ENCODE measurements at places on chromosomes 11 and 22.

- DNase-seq: no peak
These were observed 12.7 kb downstream of the RBFOX2 start for GRCh38 chr22:36015811-36016529.

- DNase-seq: no peak
These were observed 16.3 kb upstream of the GPR83 start for GRCh38 chr11:94417386-94417987.

DNA sequence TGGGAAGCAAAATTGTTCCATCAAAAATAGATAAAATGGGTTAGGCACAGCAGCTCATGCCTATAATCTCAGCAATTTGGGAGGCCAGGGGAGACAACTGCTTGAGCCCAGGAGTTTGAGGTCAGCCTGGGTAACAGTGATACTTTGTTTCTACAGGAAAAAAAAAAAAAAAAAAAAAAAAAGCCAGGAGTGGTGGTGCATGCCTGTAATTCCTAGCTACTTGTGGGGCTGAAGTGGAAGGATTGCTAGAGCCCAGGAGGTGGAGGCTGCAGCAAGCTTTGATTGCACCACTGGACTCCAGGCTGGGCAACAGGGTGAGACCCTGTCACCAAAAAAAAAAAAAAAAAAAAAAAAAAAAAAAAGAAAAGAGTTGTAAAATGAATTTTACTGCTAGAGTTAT, 49.6 kb downstream of the KIF18A start:
- DNase-seq: no peak

DNA sequence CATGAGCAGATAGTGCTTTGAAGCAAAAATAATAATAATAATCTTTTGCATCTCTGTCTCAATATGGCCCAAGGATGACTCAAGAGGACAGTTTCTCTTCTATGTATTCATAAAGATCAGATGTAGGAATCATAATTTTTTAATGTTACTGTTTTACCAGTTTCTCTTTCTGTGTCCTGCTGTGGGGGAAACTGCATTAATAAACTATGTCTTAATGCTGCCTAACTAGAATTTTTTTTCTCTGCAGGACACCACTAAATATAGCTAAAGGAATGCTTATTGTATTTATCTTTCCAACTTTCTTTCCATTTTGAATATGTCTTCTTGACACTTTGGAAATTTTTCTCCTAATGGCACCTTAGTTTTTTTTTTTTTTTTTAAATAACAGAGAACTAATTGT, 6.5 kb downstream of the FJX1 start:
- DNase-seq: no peak

DNA sequence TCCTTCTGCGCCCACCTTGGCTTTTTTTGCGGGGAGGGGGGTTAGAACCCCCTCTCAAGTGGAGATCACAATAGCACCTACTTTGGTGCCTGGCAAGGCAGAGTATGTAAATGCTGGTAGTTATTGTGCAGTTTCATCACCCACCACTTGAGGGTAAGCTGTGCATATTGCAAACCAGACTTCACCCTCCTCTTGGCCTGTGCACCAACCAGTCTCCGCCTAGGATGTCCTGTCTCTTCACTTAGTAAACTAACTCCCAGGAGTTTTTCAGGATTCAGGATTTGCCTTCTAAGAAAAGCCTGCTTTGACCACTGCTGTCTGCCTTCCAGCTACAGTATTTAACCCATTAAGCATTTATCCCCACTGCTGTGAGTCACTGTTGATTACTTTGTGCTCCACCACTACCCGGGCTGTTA, 2.0 kb upstream of the UBXN1 start:
- no peak for DNase-seq

GRCh38 chr11:60951904-60952741, at the start of gene SLC15A3:
SLC15A3 (minus strand) TSS chr11:60952176; CDS start chr11:60951551, 625 bp downstream.
- no peak for DNase-seq
